Activated naive CD4-positive, alpha-beta T cell treated with Interleukin-2 at 50 U/mL for 16 hours (primary cell): ENCODE measurements at places on chromosomes 7 and 10.

- DNase-seq: no peak
These were observed 211.9 kb downstream of the ELFN1 start for GRCh38 chr7:1881946-1882345.

GRCh38 chr10:91593834-91594233 is 39.0 kb downstream of the PPP1R3C start:
- DNase-seq: no peak

- no peak for DNase-seq
These were observed 192.3 kb downstream of the REEP3 start for GRCh38 chr10:63713191-63714144.

DNA sequence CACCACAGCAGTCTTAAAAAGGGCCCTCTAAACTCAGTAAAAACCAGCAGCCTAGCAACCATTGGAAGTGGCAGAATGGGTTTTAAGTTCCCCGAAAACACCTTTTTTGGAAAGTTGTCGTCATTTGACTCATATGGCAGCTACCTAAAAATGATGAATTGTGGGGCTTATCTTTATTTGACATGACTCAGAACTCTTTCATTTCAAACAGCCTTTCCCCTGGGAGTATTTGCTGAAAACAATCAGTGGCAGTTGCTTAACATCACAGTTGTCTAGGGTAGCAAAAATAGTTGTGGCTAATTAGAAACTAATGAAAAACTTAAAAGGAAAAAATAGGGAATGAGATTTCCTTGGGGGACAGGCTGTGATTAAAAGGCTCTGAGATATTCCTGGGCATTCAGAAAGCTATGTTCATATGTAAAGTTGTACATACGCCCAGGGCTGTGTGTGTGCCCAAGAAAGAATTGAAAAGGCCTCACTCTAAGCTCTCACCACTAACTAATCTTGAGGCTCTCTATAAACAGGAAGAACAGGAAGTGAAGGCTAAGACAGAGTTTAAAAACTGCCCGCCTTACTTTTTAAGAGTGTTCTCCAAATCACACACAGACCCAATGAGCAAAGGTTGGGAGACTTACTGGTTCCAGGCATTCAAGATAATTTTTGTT is 81.7 kb upstream of the HECTD2 start:
- DNase-seq: no peak

DNA sequence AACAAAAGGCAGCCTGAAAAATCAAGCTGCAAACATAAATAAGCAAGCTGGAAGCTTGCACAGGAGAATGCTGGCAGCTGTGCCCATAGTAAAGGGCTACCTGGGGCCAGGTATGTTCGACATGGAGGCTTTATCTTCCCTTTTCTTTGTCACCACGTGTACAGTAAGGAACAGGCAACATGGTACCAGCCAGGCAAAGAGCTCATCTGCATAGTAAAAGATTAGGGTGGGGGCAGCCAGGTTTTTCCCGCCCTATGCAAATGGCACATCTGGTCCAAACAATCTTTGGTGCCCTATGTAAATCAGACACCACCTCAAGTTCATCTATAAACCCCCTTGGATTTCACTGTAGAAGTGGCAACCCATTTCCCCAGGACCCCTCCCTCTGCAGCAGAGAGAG is 625.1 kb downstream of the TYW1 start:
- DNase-seq: no peak

DNA sequence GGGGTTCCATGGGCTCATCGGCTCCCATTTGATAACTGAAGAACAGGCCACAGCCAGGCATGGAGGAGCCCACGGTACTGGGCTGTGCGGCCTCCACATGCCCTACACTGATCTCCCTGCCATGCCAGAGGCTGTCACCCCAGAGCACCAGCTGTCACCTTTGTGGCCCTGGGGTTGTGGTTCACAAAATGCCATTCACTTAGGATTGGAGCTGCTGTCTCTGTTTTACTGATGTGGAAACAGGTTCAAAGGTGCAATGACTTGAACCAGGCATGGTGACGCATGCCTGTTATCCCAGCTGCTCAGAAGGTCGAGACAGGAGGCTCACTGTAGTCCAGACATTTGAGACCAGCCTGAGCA is 4.3 kb upstream of the UPK3B start:
- DNase-seq: no peak

DNA sequence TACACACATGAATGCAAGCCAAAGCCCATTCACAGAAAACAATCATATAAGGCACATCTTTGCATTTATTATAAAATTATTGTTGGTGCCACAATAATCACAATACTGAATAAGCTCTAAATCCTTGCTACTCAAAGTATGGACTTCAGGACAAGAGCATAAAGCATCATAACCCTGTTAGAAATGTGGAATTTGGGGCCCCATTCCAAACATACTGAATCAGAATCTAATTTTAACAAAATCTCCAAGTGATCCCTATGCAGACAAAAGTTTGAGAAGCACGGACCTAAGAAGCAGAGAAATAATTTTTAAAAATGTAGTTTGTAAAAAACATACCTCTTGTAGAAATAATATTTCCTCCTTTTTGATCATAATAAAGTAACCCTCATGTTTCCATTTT is 199.2 kb downstream of the IMMP2L start:
- DNase-seq: no peak

DNA sequence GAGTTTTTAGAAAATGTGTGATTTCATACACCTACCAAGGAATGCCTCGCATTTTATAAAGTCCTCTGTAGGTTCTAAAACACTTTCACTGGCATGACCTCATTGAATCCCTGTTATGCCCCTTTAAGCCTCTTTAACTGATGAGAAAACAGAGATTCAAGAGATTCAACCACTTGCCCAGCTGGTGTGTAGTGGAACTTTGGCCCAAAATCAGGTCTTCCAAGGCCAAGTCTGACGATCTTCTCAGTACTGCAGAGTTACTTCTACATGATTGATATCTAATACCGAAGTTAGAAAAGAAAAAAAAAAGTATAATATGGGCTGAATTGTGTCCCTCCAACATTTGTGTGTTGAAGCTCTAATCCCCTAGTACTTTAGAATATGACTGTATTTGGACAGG is 202.0 kb downstream of the WDR11 start:
- DNase-seq: no peak

- DNase-seq: no peak
These were observed 74.5 kb downstream of the DGKI start for GRCh38 chr7:137772316-137772715.

GRCh38 chr7:39016609-39017008 is 38.9 kb downstream of the POU6F2 start:
- no peak for DNase-seq

DNA sequence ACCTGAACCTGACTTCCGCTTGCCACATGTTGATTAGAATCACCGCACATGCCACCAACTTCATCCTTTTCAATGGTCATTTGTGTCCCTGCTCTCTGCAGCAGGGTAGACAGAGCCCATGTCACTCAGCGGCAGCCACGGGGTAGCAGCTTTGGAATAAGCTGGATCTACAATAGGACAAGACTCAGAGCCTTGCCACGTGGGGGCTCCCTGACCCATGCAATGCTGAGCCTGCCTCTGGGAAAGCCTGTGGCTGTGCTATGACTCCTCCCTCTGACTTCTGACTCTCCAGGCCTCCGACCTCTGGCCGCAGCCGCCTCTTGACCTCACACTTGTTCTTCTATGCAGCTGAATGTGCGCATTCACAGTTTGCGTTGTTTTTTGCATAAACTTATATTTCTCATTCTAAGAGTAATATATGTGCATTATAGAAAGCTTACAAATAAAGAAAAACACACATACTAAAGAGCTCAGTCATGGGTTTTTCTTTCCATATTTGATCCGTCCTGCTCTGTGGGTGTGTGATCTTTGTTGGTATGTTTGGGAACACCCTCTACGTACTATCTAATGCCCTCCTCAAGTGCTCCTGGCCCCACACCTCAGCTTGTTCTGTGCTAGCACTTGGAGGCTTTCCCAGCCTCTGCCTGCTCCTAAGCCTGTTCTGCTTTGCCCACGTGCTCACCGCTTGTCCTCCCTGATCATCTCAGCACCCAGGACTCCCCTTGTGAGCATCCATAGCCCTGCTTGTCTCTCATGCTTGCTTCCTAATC is 198.0 kb upstream of the MKI67 start:
- no peak for DNase-seq

- DNase-seq: no peak
These were observed 124.5 kb downstream of the SLC16A9 start for GRCh38 chr10:59585046-59585700.

DNA sequence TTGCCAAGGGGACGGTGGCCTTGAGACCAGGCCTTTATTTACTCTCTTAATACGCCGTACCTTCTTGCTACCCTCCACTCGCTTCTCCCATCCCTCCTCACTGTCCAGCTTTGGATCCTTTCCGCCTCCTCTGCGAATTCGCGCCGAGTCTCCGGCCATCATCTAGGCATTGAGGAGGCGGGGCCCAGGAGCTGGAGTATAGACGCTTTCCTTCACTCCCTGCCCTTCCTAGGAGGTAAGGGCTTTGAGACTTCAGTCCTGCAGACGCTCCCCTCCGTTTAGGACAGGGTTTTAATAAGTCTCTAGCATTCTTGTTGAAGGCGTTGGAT is 538 bp downstream of the TFAM start:
- DNase-seq: no peak

- DNase-seq: no peak
These were observed 2.4 kb upstream of the PAX2 start for GRCh38 chr10:100742936-100743335.

DNA sequence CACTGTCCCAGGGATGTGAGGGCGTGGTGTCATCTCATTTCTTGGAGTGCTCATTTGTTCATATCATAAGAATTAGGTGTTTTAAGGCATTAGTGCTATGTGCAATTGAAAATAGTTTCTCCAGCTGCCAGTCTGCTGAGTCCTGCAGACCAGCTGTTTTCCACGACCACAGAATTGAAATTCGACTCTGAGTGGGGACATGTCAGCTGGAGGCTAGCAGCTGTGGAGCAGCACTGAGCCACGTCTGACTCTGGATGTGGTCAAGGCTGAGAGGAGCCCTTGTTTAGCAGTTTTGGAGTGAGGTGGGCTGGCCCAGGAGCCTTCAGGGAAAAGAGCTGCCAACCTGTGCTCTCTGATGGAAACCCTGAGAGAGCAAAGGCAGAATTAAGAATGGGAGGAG is 156.3 kb upstream of the GRB10 start:
- DNase-seq: no peak

DNA sequence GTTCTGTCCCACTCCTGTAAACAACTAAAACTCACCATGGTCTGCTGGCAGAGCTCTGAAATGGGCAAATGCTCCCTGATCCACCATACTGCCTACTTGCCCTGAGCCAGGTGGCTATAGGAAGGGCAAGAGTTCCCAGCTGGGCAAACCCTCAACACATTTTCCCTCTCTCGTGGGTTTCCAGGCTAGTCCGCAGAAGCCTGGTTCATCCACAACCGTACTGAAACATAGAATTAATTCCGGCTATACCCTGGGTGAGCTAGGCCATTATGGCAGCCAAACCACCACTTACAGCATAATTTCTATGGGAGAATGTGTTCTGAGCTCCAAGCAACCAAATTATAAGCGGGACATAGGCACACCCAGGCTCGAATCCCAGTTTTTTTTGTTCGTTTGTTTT is 20.1 kb upstream of the DDIT4 start:
- DNase-seq: no peak

DNA sequence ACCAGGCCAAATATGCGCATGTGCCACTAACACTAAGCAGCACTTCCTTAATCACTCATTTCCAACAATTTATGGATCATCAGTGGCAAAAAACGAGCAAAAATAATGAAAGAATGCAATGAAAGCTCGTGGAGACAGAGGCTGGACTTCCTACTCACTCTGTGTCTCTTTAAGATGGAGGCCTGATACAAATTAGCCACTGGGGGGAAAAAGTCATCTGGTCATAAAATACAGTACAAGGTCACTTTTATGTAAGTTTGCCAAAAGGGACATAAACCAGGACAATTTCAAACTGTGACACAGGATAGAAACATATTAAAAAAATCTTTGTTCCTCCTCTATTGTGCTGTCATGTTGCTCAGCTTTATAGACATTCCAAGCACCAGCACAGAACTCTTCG is 101.7 kb downstream of the LMBR1 start:
- no peak for DNase-seq

GRCh38 chr7:117220836-117221235 is 102.0 kb downstream of the WNT2 start:
- DNase-seq: no peak

DNA sequence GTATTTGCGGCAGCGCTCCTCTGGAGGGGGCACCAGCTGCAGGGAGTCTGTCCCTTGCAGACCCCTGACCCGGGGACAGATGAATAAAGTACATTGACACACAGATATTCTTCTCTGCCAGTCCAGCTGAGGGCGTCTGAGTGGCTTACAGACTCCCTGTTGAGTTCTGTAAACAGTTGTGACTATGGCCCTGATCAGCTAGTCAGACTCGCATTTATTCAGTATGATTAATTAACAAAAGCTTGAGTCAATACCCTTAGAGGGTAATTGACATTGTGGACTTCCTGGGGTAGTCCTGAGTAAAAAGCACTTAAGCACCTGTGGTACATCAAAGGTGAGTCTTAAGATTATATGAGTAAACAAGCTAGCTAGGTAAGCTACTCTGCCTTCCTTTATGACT is 21.0 kb downstream of the ANKRD30A start:
- DNase-seq: no peak

DNA sequence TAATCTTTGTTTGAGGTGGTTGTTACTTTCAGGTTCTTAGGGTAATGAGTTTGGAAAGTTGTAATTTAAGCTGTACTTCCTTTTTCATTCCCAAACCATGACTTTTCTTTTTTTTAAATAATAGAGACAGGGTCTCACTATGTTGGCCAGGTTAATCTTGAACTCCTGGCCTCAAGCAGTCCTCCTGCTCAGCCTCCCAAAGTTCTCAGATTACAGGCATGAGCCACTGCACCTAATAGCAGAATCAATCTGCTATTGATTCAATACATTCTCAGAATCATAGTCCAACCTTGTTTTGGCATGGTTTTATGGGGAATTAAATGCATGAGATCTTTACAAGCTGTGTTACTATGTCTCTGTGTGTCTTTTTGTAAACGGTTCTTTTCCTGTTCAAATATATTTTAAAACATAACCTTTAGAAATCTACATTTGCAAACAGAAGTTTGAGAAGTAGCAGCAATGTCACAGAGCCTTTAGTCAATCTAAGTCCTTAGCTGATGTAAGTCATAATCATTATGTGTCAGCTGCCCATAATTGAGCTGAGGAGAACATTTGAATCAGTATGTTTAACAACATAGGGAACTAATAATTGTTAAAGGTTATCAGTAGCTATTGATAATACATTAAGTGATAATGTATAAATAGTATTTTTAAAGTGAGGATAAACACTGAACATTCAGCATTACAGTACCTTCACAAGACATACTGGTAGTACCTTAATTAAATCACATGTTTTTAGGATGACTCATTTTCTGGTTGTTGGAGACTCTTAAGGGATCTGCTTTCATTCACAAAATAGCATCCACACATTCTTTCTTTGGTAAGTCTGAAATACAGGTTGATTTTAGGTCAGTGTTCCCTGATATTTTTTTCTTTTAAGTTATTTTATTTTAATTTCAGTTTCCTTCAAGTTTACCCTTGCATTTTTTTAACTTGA is 8.8 kb downstream of the INPP5F start:
- no peak for DNase-seq

GRCh38 chr7:27616914-27617548 is 45.7 kb downstream of the HIBADH start:
- DNase-seq: no peak
